ENCODE measurements at places on chromosomes 6 and 20. TPM values are rescaled to one million over a fixed set of nuclear protein-coding genes. Genes with fewer than 3 reads are reported as not detected.

ZNF165 gene
- total RNA-seq, result 1.4 TPM

SIGLEC1 gene
- total RNA-seq, result 0.30 TPM

GPR6 gene
- not detected for total RNA-seq

ARMC12 gene
- total RNA-seq, result 1.3 TPM

GLP1R gene
- not detected for total RNA-seq

NCOA3 gene
- 74.7 TPM for total RNA-seq

LY6G6F gene
- total RNA-seq, result not detected

FAM83C gene
- total RNA-seq, result not detected

SPAG4 gene
- total RNA-seq, result 1.3 TPM

OOEP gene
- total RNA-seq, result not detected

PPP1R3G gene
- not detected for total RNA-seq

IPCEF1 gene
- 97.7 TPM for total RNA-seq

CCN6 gene
- not detected for total RNA-seq

MMP24 gene
- 0.19 TPM for total RNA-seq

Measured in CD4-positive, alpha-beta memory T cell (primary cell).